ENCODE measurements at places on chromosomes 6 and 20.
A peak's percentile ranks its signal among the peaks of the same experiment; 100 is the strongest.

- no peak for DNase-seq
These were observed 3.8 kb downstream of the TMEM74B start for GRCh38 chr20:1180949-1181348.

- DNase-seq = peak; percentile 8
These were observed 7.2 kb downstream of the HLA-G start for GRCh38 chr6:29834564-29835436.

- DNase-seq = no peak
These were observed 114.7 kb upstream of the AFDN start for GRCh38 chr6:167711768-167712730.

DNA sequence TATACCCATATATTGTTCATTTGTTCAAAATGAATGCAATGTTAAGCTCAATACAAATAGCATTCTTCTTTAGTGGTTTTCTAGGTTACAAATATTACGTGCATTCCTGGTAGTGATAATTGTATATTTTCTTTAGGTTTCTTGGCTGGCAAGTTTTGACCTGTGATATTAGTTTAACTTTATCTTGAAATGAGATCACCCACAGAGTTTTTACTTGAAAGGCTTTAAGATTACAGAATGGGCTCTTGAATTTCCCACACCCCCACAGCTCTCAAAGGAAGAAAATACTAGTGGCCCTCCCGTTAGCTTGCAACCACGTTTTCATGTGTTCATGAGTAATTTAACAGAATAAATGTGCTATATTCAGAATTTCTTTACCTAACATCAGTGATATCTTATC lies 1315.5 kb upstream of the GJE1 start:
- no peak for DNase-seq

GRCh38 chr6:155440398-155441111 lies 15.1 kb downstream of the NOX3 start:
- DNase-seq = no peak

DNA sequence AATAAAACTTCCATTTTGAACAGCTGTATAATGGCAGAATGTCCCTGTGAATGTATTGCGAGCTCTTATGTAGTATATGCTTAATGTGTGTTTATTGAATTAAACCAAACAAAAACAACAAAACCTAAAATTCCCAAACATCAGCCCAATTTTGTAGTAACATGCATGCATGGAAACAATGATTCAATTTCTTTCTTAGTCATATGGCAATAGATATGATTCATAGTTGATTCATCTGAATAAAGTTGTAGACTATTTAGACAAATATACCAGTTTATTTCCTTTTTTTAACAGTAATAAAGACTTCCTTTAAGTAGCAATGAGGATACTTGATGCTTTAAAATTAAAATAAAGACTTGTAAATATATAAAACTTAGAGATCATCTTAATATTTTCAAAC lies 670.6 kb downstream of the CD109 start:
- no peak for DNase-seq

DNA sequence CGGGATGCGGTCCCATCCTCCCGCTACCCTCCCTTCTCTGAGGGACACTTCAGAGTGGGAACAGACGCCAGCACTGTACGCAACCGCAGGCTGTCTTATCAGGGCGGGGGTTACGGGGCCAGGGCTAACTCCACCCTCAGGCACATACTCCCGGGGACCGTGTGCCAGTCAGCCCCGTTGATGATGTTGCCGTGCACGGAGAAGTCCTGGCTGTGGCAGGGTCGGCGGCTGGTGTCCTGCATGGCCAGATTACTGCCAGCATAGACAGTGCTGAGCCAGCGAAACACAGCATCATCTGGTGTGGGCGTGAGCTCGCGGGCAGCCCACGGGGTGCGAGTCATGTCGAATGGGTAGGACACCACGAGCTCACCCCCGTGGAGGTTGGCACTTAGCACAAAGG lies 5.0 kb downstream of the CPXM1 start:
- no peak for DNase-seq

GRCh38 chr6:154510144-154510905 lies at the start of gene CNKSR3:
TSS of gene CNKSR3 (minus strand) at chr6:154510685. CDS start at chr6:154510114, 571 bp downstream.
- DNase-seq = peak; percentile 96
